DMS79 (cell line): ENCODE measurements at places on chromosomes 7 and 10.

DNA sequence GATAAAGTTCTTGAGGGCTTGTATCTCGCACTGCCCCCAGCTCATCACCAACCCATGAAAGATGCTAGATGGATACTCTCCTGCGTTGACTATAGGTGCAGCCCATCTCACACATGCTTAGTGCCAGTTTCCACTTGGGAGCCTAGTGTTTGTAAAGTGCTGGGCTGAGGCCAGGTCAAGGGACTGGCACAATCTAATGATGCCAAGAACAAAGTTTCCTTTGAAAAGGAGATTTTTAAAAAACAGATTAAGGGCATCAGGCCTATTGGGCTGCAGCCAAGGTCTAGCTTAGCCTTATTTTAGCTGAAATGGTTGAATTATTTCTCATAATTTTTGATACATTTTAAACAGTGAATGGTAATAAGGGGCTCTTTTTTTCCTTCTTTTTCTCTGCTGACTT lies 259.0 kb downstream of the ADRA2A start:
- DNase-seq: no peak

DNA sequence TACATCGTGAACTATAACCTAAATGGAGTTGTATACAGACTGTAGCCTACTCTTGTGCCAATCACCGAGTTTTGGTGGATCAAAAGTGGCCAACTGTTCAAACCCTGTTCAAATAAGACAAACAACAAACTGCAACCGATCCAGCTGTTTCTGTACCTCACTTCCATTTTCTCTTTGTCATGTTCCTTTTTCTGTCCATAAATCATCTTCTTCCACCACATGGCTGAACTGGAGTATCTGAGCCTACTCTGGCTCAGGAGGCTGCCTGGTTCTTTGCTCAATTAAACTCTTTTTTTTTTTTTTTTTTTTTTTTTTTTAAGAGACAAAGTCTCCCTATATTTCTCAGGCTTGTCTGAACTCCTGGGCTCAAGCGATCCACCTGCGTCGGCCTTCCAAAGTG lies 59.0 kb upstream of the NPVF start:
- no peak for DNase-seq

DNA sequence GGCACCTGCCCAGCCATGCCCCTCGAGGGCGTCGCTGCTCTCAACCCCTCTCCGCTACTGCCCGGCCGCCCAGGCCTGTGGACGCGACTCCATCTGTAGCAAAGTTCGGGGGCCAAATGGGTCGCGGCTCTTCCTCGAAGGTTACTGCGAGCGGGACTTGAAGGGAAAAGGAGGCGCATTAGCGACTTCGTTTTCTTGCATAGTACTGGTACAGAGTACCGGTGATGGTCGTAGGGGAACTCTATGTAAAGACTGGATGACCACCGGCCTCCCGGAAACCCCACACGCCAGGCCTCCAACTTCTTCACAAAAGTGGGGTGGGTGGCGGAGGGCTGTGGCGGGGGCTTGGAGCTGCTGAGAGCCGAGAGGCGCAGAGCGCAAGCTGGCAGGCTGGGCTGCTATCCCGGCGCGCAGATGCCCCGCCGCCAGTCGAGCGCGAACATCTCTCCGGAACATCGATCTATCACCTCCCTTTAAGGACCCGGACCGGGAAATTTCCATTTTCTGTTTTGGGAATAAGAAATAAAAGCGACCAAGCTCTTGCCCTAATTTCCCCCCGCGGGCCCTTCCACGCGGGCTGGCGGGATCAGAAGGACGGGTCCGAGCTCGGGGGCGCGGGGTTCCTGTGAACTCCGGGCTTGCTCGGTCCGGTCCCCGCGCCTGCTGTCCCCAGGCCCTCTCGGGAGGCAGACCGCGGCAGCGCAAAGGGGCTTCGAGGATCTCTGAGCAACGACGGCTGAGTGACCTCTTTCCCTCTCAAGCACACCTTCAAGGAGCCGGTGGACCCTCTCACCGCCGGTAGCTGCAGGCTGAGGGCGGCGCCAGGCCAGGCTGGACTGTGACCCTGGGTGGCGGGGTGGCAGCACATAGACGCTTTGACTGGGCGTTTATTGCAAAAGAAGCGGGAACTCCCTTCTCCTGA lies 12.2 kb upstream of the FEZF1 start:
- DNase-seq: no peak

- DNase-seq: no peak
Observed at GRCh38 chr7:149292462-149292823, 30.4 kb downstream of the ZNF783 start.

GRCh38 chr7:64744680-64745079 lies 49.5 kb upstream of the ZNF138 start:
- DNase-seq: no peak
